Stimulated activated CD4-positive, alpha-beta T cell treated with anti-CD3 and anti-CD28 coated beads, Interleukin-12 subunit alpha, Interleukin-12 subunit beta, amount 100 ng/mL, for 4 hours (primary cell): ENCODE measurements at places on chromosomes 7 and 10.

GRCh38 chr10:89815049-89815853 lies 113.9 kb downstream of the KIF20B start:
- no peak for DNase-seq

- DNase-seq: no peak
These were observed 81.0 kb downstream of the CPED1 start for GRCh38 chr7:121069346-121070100.

DNA sequence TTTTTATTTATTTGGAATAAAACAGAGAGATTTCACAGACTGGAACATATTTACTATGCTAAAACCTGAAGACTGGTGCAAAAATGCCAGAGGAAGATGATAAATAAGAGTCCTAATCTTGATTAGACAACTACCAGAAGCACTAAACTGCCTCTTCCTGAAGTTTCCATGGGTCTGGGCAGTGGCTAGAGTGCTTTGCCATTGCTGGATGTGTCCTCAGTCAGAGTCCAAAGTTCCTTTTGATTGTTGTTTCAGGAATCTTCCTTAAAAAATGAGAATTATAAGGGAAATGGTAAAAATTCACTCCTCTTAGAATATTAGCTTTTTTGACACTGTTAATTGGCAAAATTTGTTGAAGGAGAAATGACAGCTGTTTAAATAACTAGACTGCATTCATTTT lies 86.3 kb upstream of the AHR start:
- no peak for DNase-seq

DNA sequence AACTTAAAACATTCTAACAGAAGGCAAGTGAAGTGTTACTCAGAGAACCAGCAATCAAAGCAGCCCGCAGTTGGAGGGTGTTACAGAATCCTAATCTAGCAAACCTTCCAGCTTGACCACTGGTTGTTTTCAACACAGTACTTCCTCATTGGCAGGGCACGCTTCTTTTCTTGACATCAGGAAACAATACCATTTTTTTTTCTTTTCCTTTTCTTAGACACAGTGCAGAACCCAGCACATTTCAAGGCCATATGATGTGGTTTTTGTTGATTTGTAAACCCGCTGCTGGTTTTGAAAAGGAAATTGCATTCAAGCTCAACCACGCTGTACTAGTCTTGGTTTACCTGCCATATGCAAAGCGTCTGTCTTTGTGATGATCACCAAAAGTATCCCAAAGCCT lies 33.4 kb downstream of the RHOBTB1 start:
- no peak for DNase-seq

DNA sequence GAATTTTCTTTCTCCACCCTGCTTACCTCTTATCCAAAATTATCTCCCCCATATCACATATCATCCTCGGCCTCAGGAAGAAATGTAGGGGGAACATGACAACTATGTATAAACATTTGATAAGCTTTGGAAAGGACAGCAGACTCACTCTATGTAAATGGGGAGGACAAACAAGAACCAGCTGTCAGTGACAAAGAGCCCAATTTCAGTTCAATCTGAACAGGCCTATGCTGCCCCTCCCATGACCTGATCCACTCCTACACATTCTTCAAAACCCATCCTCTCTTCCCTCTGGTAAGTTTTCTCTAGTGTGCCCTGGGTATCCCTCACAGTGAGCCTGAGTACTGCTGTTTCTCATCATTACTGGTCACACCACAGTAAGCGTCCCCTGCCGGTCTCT lies 20.8 kb downstream of the FZD9 start:
- DNase-seq: no peak

DNA sequence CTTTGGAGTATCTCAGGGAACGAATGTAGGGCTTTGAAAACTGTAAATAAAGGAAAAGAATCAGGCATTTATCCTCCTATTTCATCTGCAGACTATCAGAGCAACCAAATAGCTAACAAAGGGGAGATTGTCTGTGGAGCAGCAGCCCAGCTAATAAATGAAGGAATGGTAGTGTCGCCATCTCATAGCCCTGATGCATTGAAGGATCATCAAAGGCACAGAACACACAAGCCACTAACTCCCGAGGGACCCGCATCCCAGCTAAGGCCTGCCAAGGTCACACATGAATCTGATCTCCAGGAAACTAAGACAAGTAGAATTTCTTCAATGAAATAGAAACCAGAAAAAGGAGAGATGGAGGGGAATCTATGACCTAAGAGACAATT lies 38.2 kb downstream of the CALML5 start:
- DNase-seq: no peak

DNA sequence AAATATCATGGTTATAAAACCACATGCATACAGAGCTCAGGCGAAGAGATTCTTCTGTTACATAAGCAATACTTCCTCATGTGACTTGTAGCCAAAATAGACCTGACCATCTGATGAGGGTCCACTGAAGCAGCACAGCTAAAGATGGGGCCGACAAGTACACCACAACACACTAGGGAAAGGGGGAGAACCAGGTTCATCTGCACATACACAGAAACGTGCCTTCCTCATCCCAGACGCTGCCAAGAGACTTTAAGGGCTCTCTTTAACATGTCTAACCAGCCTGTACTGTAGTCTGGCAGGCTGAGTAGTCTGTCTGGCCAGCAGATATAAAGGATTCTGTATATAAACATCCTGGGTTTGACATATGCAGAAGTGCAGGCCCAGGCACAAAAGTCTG lies 30.3 kb downstream of the ERCC6 start:
- DNase-seq: no peak
